EL (cell line): ENCODE measurements at places on chromosomes 6 and 20.

DNA sequence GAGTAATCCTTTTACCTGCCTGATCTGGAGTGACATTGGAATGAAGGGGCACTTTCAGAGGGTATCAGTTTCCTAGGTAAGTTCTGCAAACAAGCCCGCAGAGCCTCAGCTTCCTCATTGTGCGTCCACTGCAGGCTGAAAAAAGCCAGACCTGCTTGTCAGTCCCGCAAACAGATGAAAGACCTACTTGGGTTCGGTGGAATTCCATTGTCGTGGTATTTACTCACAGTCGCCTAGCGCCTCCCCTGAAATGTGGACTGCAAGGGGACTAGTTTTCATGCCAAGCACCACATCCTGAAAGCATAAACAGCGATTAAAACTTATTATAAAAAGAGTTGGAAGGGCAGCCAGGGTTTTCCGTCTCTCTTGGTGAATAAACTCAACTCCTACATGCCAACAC lies 121.5 kb downstream of the PAX1 start:
- no peak for DNase-seq

GRCh38 chr6:142189057-142189456 lies 42.0 kb downstream of the VTA1 start:
- no peak for DNase-seq

GRCh38 chr20:41286240-41286851 lies 31.2 kb downstream of the ZHX3 start:
- no peak for DNase-seq

DNA sequence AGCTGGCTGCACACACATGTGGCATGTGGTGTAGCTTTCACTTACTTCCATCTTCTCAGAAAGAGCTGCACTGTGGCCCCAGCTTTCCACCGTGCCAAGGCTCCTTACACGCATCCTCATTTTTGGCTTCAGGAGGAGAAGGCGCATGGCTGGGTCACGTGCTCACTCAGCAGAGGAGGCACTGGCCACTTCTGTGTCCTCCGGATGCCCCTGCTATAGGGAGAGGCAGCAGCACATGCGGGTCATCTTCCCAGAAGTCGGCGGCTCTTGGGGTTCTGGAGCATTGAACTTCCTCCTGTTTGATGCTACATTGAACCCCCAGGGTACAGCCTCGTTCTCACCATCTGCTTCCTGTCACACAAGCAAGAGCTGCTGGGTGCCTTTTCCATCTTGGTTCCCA lies 111.3 kb downstream of the FAM120B start:
- DNase-seq: no peak

DNA sequence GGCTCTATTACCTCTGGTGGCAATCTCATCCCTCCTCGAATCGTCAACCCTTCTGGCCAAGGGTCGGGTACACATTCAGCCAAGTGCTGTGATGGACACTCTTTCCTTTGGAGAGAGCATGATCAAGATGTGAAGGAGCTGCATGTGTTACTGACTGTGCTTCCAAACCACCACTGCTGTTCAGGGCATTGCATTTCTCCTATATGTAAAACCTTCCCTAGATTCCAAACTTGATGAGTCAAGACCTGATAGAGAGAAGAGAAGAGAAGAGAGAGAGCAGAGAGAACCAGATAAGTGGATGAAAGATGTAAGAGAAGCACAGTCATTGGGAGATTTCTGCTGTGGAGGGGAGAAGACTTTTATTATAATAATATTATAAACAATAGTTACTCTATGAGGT lies 162.2 kb downstream of the KCNQ5 start:
- peak; percentile 61 for DNase-seq

- no peak for DNase-seq
These were observed 1223.7 kb upstream of the EYS start for GRCh38 chr6:66930559-66931290.

GRCh38 chr20:32190616-32191415 lies 16.7 kb downstream of the PLAGL2 start:
- peak; percentile 19 for DNase-seq

GRCh38 chr20:42690842-42691437 lies 498.8 kb downstream of the PTPRT start:
- DNase-seq: no peak
